ENCODE measurements at places on chromosomes 2 and 18.

DNA sequence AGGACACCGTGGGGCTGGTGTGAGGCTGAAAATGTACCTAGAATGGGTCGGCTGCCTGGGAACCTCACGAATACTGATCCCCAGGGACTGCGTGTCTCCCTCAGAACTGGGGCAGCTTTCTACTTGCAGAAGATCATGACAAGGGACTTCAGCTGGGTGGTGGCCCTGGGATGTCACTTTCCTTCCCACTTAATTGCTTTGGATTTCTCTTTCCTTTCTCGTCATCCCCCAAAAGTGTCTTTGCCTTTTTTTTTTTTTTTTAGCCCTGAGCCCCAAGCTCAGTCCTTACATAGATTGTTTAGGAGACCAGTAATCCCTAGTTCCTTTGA lies 278.9 kb downstream of the GBX2 start:
- no peak for DNase-seq

DNA sequence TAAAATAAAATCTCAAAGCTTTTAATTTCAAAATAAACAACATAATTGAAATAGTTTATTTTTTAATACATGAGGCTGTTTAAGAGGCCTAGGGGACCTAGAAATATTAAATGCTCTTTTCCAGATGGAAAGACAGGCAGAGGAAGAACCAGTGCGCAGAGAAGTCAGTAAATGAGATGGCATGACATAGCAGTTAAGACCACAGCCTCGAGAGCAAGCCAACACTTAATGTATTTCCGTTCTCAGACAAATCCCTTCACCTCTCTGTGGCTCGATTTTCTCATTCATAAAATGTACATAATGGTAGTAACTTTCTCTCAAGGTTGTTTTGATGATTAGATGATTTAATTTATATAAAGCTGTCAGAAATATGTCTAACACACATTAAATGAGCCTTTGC lies 405.1 kb upstream of the CWC22 start:
- DNase-seq, result no peak

DNA sequence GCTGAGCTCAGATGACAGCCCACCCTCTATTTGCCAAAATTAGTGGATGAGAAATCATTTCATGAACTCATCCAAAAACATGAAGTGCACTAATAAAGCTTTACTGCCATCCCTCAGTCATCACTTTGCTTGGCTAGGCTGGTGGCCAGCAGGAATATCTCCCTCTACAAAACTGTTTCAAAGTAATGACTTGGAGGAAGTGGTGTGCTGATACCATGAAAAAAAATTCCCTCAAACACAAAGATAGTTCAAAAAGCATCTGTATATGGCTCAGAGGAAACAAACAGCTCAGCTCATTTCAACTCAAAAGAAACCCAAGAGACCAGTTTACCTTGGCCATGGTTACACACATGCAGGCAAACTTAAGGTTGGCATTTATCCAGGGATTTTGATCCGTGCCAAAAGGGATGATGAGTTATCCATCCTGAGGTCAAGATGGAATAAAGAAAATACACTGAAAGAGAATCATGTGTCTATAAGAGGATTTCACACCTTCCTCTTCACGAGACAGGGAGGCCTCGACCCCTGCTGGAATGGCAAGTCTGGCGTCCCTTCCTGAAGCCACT lies 18.4 kb upstream of the WIPF1 start:
- no peak for DNase-seq

DNA sequence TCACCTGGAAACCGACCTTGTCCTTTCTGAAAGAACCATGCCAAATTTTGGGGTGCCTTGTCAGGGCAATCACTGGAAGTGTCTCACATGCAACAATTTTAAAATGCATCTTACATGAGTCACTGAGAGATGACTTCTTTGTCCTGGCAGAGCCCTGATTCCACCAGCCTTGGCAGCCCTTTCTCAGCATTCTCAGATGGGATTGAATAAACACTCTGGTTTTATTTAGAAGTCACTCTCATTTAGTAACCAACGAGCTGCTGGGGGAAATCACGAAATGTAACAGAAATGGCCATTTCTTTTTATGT lies 3.8 kb upstream of the ATP8B1 start:
- DNase-seq, result peak; percentile 63

DNA sequence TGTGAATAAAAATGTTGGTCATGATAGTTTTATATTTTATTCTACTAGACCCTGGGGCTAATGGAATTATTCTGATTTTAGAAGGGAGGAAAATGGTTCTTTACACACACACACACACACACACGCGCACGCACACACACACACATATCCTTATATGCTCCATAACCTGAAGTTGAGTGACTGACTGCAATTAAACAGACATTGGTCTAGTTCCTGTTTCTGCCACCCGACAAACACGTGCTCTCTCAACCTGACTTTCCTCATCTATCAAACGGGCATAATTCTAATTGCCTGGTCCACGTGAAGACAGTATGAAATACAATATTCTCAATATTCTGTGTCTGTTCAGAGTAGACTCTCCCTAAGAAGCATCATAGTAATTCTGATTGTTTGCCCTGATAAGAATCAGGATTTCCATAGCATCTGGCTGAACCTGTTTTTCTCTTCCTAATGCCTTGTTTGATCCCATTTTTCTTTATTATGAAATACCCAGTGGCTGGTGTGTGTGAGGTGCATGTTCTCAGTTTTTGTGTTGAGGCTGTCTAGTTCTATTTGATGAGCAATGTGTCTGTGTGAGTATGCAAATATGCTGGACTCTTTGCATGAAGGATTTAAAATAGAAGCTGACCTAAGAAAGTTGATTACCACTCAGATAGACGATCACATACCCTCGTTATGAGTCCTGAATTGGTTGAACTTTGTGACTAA lies 51.0 kb downstream of the SETBP1 start:
- DNase-seq, result no peak

GRCh38 chr2:66925128-66925527 lies 472.0 kb upstream of the ETAA1 start:
- no peak for DNase-seq

DNA sequence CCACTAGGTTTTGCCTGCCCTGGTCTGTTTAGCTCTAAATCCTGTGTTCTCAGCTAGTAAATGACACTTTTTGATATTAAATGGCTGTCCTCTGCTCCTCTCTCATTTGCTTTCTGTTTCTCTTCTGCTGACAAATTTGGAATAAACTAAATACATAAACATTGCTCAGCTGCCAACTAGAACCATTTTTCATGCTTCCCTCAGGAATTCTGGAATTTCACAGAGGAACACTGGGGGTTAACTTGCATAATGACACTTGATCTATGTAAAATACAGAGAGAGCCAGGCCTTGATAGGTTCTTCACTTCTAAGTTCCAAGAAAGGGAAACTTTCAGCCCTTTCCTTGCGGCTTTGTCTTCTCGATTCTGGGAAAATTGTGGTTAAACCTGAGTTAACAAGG lies 450.6 kb upstream of the ST6GAL2 start:
- DNase-seq, result no peak

DNA sequence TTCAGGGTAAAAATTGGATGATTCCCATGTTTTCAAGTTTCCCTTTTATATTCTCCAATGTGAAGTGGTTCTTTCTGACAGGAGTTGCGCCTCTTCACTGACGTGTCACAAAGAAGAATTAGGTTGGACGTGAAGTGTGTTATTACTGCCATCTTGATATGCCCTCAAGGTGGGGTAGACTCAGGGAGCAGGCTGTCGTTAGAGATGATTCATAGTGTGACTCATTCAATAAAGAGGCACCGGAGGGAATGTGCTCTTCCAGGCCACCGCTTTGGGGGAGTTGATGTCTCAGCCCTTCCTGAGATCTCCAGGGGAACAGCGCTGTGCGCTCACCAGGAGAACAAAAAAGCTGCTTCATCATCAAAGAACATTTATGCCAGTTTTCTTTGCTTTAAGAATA lies 3.6 kb upstream of the DGKD start:
- peak; percentile 98 for DNase-seq

GRCh38 chr2:180970016-180970415 lies 10.4 kb upstream of the UBE2E3 start:
- no peak for DNase-seq

GRCh38 chr2:37753758-37754157 lies 82.3 kb upstream of the CDC42EP3 start:
- no peak for DNase-seq

DNA sequence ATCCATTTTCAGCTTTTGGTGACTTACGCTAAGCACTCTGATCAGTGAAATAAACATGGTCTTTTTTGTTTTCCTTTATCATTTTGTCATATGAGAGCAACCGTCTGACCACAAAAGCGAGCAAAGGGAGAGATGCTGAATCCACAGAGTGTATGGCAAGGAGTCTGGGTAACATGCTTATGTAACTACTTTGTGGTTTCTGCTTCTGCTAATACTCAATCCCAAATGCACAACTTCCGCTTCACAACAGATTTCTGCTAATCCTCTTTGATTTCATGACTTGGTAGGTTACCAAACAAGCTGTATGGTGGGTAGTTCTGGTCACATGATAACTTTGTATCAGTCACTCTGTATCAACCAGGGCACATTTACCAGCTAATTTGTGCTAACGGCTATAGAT lies 908.4 kb upstream of the CRIM1 start:
- no peak for DNase-seq

GRCh38 chr18:6947338-6948030 lies 170.1 kb downstream of the LAMA1 start:
- DNase-seq, result no peak

Data from A549 (cell line).